ENCODE measurements at places on chromosomes 3 and 15.

- no peak for DNase-seq
These were observed 95.1 kb upstream of the MRPS22 start for GRCh38 chr3:139248593-139249255.

- no peak for DNase-seq
These were observed 58.8 kb downstream of the GADL1 start for GRCh38 chr3:30835667-30836066.

- peak; percentile 51 for DNase-seq
These were observed 1.3 kb downstream of the ARL6IP5 start for GRCh38 chr3:69085833-69086722.

GRCh38 chr3:184377882-184378445 lies at the start of gene THPO:
Gene THPO (minus strand): TSS chr3:184378207. CDS start chr3:184376259, 1,948 bp downstream.
- DNase-seq = no peak

DNA sequence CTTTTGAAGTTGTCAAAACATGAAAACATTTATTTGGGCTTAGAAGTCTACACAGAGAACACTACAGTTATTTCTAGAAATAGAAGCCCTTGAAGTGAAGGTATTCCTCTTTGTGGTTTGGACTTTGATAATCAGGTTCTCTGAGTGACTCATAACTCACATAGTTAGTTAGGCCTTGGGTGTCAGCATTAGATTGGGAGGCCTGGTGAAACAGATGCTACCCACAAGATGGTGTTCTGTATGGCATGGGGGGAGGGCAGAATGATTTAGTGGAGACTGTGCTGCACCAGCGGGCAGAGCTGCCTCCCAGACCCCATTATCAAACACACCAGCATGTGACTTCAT lies 108.9 kb upstream of the ETV5 start:
- DNase-seq = no peak

- no peak for DNase-seq
These were observed 14.2 kb upstream of the CD200R1L start for GRCh38 chr3:112860898-112861297.

DNA sequence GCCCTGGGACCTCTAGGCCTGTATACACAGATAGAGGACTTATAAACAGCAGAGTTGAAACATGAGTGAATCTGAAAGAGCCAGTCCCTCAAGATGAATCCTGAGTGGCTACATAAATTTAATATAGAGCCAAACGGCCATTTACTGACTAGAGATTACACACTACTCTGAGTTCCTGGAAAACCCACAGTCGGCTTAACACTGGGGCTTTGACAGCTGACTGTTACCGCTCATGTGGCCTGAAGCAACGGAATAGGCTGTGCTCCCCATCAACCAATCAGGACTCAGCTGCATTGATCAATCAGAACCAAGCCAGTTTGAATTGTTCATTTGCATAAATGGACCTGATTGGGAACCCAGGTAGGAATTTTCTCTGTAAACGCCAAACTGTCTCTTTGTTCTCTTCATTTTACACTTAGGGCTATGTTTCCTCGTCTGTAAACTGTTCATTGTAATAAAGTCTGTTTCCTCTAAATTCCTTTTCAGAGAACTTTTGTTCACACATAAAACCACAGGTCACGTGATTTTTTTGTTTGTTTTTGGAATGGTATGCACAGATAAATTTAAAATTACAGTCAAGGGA lies 40.5 kb downstream of the CCNL1 start:
- DNase-seq = no peak

- DNase-seq = no peak
These were observed 34.6 kb downstream of the HSPBAP1 start for GRCh38 chr3:122758877-122759560.

DNA sequence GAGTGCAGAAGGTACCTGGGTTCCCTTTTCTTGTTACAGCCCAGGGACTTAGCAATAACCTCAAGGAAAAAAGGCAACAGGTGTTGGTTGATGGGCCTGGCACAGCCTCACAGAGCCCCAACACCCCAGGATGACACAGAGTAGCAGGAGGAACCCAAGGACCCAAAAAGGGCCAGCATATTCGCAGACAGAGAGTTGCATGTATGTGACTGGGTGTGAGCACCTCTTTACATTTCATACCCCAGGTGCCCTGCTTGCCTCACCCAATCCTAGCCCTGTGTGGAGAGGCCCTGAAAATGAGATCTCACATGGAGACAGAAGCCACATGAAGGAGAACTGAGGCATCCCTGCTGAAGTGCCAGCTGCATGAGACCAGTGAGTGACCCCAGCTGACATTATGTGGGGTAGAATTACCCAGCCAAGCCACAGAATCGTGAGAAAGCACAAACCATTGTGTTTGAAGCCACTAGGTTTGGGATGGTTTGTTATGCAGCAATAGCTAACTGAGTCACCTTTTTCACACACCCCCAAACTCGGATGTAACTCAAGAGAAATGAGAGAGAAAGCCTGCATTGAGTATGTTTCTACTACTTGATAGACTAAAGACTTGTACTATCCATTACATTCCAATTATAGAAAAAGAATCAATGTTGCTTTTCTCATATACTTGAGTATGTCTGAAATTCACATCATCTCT lies 26.2 kb upstream of the HHATL start:
- no peak for DNase-seq

GRCh38 chr3:64332459-64333350 lies 107.4 kb upstream of the PRICKLE2 start:
- DNase-seq = no peak

DNA sequence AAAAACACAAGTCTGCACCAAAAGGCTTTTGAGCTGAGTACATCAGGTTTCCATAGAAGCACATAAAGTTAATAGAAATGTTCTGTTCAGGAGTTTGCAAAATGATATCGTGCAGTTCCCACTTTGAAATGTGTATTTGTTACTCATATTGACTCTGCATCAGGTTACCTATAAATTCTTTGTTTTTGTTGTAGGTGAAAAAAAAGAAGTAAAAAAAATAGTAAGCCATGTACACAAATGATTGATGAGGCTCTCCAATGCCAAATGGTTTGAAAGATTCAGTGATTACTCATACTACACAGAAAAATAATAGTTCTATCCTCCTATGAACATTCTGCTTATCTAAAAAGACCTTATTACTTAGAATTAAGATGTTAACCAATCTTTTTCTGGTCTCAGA lies 287.3 kb upstream of the MME start:
- DNase-seq = no peak

DNA sequence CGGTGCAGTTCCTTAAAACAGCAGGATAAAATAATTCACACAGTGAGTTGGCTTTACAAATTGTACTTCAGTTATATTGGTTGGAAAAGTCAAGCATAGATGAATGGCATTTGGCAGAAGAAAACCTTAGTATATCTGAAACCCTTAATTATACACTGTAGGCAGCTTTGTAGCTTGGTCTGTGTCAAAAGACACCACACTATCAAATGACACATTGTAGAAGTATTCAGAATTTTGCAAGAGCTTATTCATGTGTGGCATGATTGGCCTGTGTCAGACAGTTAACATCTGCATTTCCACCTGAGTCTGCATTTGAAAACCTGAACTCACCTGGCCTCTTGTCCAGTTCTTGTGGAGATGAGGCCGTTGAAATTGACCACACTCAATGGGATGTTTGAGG lies 13.8 kb downstream of the TMEM266 start:
- DNase-seq = no peak

- DNase-seq = no peak
These were observed 60.5 kb downstream of the XXYLT1 start for GRCh38 chr3:195210266-195210973.

DNA sequence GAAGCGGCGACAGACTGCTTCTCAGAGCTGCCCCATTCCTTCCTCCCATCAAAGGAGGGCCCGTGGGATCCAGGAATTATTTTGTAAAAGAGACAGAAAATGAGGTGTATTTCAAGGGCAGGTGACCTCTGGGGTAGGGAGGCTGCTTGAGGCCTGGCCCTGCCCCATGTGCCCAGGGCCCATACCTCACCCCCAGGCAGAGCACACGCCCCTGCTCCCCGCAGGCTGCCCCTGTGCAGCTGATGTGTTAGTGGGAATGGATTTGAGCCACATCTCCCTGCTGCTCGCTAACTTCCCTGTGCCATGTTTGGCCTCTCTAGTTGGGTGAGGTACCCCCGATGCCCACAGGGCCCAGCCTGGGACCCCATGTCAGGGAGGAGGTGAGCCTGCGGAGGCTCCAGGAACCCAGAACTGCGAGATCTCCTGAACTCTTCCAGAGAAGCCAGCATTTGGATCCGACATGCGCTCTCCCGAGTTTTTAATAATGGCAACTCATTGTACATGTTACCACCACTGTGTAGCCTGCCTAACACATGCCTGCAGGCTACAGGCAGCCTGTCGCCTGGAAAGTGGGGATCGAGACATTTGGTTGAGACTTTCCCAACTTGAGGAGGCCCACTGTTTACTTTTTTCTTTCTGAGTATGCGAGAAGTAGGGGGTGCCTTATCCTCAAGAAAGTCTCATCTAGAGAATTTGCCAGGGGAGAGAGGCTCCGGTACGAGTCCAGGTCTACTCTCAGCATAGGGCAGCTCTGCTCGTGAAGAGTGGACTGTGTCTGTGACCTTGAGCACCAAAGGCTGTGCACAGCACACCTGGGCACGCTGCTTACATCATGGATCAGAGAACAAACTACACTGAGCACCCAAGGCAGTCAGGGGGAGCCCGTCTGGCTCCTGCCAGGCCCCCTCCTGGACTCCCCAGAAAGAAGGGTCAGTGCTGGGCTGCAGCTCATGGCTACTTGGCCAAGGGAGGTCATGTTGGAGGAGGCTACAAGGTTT lies 36.1 kb downstream of the PCSK6 start:
- no peak for DNase-seq

- DNase-seq = no peak
These were observed 100.9 kb upstream of the TLE3 start for GRCh38 chr15:70198441-70199123.

GRCh38 chr3:141353652-141354495 lies 14.4 kb upstream of the ZBTB38 start:
- no peak for DNase-seq

DNA sequence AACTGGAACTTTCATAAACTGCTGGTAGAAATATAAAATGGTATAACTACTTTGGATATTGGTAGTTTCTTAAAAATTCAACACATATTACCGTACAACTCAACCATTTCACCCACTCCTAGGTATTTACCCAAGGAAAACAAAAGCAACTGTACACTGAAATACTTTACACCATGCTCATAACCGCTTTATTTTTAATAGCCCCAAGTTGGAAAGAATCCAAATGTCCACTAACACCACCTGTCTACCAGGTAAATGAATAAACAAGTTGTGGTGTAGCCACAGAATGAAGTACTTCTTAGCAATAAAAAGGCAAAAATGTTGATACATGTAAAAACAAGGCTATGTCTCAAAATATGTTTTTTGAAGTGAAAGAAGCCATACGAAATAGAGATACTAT lies 215.9 kb upstream of the PEX5L start:
- DNase-seq = no peak

GRCh38 chr3:50158530-50159146 lies 3.5 kb downstream of the SEMA3F start:
- DNase-seq = no peak

- DNase-seq = no peak
These were observed 771.4 kb downstream of the TUSC7 start for GRCh38 chr3:117480972-117481371.

DNA sequence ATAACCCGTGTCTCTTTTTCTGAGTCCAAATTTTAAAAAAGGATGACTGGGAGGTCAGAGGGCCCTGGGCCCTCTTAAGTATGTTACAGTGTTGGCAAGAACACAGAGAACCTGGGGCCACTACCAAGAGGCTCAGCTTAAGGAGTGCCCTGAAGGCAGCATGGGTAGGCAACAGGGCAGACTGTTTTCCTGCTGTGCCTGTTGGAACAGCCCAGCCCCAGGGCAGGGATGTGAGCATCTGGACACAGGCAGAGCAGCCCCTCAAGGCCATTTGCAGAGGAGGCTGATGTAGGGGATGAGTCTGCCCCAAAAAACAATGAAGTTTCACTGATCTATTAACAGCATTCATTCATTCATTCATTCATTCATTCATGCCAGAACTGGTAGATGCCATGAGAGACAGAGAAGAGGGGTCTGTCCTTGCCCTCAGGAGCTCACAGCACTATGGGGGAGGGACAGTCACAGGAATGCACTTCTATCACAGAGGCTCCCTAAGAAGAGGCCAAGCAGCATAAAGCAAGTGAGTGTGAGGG lies 2.2 kb upstream of the LTF start:
- no peak for DNase-seq

DNA sequence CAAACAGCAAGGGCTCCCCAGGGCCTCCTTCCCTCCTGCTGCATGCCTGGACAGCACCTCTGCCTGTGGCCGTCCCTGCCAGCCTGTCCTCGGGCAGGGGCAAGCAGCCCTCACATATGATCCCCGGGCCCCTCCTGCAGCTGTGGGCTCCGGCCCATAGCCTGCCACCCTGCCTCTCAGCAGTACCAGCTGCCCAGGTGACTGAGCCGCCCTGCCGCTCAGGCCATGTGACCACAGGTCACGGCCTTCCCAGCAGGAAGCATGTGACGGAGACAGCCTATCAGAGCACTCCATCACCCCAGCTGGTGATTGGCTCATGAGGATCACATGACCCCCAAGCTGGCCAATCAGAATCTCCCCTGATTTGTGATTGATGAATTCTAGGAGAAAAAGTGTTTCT lies 23.9 kb downstream of the ALDH1L1 start:
- no peak for DNase-seq
